ENCODE measurements at places on chromosomes 2 and 18.

GRCh38 chr2:45180033-45180746, 170.9 kb upstream of the SIX2 start:
- no peak for DNase-seq

- no peak for DNase-seq
Measured at GRCh38 chr18:6397931-6398566, 16.7 kb downstream of the L3MBTL4 start.

GRCh38 chr18:47265197-47265596, 13.7 kb upstream of the SKOR2 start:
- DNase-seq: no peak

GRCh38 chr18:22742409-22742808, 190.7 kb upstream of the RBBP8 start:
- no peak for DNase-seq

DNA sequence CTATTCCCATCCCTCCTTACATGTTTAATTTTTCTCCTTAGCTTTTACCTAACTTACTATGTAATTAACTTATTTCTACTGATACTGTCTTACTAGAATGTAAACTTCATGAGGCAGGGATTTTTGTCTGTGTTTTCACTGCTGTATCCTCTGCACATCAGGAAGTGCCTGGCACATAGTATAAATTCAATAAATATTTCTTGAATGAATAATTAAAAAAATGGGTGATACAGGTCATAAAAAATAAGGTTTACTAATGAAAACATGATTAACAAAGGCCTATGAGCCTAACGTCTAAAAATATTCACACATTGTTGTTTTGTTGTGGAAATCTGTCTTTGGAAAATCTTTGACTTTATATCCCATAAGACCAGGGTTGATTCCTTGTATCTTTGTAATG, 4.5 kb downstream of the RBKS start:
- no peak for DNase-seq

DNA sequence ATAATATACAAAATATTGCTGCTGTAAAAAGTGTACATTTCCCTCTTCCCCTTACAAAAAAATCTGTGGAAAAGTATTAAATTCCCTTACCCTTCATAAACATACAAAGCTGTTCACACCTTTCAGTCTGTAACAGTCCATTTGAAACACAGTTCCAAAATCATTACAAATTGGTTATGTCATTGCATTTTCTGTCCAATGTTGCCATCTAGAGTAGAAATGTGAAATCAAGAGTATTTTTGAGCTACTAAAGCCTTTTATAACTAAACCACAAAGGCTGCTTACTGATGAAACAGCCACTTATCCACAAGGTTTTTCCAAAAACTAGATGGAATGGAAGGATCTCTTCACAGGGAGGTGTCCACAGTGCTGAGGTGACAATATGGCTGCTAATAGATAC, 72.5 kb downstream of the SS18 start:
- no peak for DNase-seq

DNA sequence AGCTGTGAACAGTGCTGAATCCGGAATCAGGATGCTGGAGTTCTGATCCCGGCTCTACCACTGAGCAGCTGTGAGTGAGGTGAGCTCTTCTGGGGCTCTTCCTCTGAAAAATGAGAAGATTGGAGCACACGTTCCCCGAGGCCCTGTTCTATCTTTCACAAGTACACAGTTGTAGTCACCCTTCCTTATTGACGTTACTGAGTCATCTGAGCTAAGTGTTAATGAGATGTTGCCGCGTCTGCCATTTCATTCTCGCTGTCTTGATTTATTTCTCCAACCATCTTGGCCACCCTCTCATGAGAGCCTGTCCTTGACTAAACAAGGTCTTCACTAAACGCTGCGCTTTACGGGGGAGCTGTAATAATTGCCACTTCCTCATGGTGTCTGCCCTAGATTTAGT, 31.9 kb upstream of the EFR3B start:
- no peak for DNase-seq

- DNase-seq: no peak
Measured at GRCh38 chr2:72562451-72563153, 263.2 kb downstream of the EXOC6B start.

DNA sequence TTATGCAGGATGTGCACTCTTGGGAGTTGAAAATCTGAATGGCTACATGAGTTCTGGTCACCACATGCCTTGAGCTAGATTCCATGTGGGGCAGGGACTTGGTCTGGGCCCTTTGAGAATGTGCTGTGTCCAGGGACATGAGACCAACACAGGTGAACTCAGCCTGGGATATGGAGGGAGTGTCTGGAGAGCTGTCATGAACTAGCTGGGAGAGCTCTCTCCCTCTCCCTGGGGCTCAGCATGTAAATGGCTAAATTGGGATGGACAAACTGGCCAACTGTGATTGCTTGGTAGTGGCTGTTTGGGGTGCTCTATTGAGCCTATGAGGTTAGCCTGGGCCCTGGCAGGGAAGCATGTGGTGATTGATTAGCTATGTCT, 105.1 kb upstream of the HS6ST1 start:
- no peak for DNase-seq

GRCh38 chr2:95353613-95354468, 48.7 kb upstream of the FAHD2A start:
- no peak for DNase-seq

DNA sequence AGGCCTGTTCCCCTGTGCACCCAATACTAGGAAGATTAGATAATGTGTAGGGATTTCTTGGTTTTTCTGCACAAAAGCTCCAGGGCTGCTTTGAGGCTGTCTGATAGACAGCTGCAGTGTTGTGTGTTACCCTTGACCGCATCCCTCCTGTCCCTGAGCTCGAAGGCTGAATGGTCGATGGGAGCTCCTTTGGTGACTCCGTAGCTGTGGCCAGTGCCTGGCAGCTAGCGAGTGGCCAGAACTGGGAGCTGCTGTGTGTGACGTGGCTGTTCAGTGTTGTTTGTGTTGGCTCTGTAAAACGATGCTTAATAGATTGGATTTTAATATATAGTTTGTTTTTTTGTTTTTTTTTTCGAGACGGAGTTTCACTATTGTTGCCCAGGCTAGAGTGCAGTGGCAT, 170.0 kb downstream of the AGAP1 start:
- no peak for DNase-seq

DNA sequence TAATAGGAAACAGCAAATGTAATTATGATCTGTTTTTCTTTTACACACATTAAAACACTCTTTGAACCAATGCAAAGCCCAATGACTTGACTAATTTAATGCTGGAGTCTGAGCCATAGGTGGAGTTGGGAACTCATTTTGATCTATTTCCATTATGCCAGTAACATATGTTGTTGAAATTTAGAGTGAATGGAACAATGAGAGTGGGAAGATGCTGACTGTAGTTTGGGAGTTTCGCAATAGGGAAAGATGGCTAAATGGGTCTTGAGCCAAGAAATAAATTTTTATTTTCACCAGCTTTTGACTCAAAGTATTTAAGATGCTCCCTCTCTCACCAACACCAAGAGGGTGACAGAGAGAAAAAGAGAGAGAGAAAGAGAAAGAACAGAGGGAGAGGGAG, 246.7 kb downstream of the DLGAP1 start:
- no peak for DNase-seq

DNA sequence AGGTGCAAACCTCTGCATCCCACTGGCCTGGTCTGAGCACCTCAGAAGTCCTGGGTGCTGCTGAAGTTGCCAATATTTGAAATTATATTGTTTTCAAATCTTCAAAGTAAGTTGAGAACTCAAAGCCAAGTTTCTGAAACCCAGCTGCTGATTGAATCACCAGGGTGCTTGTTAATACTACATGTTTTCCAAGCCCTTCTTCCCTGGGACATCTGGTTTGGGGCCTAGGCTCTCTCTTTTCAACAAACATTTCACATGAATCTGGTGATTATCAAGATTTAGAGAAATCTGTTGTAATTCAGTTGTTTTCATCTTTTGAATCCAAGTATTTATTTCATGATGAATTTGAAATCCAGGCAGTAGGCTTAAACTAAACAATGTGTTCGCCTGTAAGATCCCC, 24.4 kb downstream of the MLPH start:
- no peak for DNase-seq

GRCh38 chr2:136286423-136286822, 168.5 kb upstream of the CXCR4 start:
- no peak for DNase-seq

DNA sequence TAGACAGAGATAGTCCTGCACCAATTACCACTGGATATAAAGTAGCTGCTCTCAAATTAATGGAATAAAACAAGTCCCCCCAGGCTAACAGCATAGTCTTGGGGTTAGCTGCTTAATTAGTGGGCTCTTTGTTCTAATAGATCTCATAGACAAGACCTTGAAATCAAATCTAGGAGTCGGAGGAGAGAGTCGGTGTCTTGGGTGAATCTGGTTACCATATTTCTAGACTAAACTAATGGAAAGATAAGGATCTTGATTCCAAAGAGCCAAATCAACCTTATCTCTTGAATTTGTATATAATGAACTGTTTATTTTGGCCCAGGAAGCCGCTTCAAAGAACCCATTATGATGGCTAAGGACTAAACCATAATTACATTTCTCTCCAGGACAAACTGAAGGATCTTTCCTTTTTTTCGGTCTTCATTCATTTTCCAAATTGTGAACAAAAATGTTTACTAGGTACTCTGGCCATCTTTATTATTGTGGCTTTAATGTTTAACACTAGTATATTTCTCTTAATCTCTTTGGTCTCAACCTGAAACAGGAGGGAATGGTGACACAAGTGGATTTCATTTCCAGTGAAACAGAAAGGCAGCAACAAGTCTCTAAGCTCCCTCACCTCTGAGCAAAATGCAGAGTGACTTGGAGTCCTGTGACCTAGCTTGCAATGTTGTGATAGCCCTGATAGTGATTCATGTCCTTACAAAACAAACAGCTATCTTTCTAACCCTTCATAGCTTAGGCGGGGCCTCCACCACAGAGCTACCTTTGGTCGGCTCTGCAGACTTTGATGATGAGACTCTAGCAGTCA, 137.9 kb upstream of the PARD3B start:
- DNase-seq: no peak

- DNase-seq: no peak
Measured at GRCh38 chr18:39259736-39260135, 1694.1 kb upstream of the CELF4 start.

DNA sequence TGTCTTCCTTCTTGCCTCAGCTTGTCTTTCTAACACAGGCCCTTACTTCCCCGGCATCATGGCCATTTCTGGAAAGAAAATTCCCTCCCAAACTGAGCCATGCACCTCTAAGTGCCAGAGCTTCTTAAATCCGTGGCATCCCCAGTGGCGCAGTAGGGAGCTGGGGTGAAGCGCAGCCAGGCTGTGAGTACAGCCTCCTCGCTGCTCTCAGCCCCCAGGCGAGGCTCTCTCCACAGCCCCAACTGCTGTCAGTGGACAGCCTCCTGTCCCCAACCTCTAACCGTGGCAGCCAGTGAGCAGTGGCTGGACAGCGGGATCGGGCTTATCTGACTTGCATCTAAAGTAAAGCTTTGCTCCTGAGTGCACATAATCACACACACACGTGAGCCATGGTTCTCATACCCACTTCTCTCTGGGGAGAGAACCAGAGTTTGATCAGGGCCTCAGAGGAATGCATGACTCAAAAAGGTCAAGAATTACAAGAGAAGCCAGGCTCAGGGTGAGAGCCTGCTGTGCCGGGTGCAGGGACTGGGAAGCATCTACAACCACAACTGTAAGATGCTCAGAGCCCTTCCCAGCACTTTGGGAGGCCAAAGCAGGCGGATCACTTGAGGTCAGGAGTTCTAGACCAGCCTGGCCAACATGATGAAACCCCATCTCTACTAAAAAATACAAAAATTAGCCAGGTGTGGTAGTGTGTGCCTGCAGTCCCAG, 50.7 kb downstream of the SFXN5 start:
- no peak for DNase-seq

DNA sequence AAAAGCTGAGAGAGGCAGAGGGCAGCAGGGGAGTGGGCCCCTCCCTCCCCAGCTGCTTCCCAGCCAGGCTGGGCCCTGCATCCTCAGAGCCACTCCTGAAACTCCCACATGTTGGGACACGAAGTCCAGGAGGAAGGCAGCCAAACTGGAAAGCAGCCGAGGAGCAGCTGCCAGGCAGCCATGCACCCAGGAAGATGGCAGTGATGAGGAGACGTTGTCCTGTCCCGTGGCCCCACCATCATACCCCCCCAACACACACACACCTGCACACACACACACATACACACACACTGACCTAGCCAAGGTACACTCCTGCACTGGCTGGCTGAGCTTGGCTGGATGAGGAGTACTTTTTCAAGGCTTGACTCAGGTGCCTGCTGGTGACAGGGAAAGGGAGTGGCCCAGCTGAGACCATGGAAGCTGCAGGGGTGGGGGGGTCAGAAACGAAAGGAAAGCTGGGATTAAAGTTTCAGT, 106.0 kb downstream of the CYP26B1 start:
- no peak for DNase-seq

GRCh38 chr18:56982766-56983165, 164.1 kb upstream of the BOD1L2 start:
- no peak for DNase-seq

DNA sequence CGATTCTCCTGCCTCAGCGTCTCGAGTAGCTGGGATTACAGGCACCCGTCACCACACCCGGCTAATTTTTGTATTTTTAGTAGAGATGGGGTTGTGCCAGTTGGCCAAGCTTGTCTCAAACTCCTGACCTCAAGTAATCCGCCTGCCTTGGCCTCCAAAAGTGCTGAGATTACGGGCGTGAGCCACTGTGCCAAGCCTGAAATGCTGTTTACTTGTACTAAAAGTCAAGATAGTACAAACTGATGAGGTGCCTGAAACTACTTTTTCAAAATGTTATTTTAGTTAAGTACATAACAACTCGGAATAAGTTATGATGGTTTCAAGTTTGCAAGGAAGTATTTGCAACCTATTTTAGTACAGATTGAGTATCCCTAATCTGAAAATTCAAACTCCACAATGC, 85.7 kb downstream of the CEP192 start:
- DNase-seq: no peak

DNA sequence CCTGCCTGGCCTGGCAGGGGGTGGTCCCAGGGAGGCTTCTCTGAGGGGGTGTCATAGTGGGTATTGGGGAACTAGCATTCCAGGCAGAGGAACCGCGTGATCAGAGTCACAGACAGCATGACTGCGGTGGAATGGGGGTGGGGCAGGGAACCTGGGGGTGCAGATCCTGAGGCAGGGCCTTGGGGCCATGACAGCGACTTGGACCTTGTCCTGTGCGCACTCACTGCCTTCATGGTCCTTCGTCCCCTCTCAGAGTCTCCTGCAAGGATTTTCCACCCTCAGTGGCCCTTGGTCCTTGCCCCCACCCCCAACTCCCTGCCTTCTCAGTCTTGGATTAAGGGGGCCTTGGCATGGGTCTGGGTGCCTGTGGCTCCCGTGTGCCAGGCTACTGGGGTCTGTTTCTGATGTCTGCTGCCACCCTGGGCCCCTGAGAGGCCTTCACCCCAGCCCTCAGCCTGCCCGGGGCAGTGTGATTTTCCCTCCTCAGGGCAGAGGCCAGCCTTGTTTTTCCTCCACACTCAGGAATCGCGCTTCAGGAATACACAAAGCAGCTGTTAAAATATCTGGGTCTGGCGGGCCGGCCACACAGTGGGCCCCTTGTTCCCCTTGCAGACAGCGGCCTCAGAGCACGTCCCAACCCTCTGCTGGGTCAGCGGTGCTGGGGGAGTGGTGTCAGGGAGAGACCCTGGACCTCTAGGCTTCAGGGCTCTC, 51.6 kb downstream of the GLI2 start:
- DNase-seq: no peak

GRCh38 chr2:33598561-33599174, 431 bp downstream of the FAM98A start:
- DNase-seq: peak; percentile 36

- DNase-seq: no peak
Measured at GRCh38 chr2:41998186-41999127, 49.4 kb upstream of the PKDCC start.

- no peak for DNase-seq
Measured at GRCh38 chr2:99279969-99280695, 20.9 kb downstream of the LYG1 start.
